GM20000 (cell line): ENCODE measurements at places on chromosomes 6 and 20.

GRCh38 chr20:437787-438486 is 24.4 kb downstream of the TBC1D20 start:
- no peak for DNase-seq

DNA sequence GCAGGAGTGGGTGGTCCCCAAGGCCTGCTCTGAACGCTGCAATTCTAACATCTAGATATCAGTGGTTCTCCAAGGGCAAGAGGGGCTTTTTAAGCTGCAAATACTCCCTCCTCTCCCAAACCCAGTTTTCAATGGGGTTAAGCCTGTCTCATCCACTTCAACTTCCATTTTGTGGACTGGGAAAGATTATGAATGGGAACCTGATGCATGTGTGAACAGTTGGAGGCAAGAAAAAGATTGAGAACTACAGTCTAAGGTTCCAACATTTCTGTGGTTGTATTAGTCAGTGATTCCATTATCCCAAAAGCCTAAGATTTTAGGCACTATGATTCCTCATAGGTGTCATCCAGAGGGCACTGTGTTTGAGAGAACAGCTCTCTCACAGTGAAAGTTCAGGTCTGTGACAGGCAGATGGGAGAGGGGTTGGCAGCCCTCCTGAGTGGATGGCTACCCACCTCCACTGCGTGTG is 53.7 kb downstream of the HNF4A start:
- no peak for DNase-seq

- DNase-seq: no peak
Measured at GRCh38 chr6:71289039-71289801, 609 bp downstream of the OGFRL1 start.

DNA sequence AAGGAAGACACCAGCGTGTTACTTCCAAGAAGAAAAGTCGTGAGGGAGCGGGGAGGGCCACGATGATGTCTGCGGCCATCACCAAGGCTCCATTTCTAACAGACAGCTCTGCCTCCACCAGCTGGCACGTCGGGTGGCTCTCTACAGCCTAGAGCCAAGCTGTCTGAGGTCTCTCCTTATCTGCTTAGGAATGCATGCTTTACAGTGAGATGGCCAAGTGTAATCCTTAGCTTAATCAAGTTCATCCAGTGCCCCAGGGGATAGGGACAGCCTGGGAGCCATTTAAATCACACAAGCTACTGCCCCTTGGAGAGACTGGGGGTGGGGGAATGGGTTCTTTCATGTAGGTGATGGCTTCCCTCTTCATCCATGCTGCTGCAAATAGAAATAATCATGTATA is 213.8 kb upstream of the CST7 start:
- no peak for DNase-seq

DNA sequence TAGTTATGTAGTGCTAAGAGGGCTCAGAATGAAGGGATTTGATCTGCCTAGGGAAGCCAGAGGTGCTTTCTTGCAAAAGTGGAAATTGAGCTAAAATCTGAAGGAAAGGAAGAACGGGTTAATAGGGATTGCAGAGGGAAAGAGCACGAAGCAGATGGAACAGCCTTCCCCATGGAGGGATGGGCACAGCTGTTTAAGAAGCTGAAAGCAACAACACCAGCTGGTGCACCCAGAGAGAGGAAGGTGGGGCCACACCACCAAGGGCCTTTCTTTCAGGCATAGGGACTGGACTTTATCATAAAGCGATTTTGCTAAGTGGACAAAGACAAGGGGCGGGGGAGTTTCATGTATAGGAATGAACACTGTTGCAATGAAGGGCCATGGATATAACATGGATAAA is 65.8 kb upstream of the SNRPB2 start:
- no peak for DNase-seq

DNA sequence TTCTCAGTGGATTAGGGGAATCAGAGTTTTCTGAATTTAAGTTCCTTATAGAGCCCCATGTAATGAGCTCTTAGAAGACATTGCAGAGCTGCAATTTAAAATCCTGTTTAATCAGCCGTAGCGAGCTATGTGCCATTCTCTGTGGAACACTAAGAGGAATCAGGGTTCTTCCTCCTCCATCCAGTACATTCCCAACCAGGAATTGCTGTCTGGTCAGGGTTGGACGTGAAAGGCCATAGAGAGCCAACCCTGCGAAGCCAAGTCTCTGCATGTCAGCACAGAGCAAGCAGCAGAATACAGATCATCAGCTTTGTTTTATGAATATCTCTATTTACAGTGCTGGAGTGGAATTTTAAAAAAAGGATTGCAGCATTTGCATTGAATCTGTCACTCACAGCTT is 366.0 kb downstream of the LAMA2 start:
- DNase-seq: no peak

- no peak for DNase-seq
Measured at GRCh38 chr6:45835721-45836437, 179.8 kb downstream of the CLIC5 start.

DNA sequence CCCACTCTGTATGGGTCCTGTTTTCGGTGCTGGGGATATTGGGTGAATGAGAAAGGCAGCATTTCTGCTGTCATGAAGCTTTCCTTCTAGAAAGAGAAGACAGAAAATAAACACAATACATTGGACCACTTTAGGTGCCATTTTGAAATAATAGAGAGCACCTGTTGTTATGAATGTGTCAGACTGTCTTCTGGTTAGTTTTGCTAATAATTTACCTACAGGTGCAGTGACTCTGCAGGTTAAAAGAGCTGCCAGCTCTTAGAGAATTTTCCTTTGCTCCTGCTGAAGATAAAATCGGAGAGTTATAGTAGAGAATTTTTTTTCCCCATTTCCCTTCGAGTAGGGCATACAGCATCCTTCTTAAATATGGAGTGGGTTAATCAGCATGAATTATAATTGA is 21.9 kb upstream of the GCLC start:
- no peak for DNase-seq

DNA sequence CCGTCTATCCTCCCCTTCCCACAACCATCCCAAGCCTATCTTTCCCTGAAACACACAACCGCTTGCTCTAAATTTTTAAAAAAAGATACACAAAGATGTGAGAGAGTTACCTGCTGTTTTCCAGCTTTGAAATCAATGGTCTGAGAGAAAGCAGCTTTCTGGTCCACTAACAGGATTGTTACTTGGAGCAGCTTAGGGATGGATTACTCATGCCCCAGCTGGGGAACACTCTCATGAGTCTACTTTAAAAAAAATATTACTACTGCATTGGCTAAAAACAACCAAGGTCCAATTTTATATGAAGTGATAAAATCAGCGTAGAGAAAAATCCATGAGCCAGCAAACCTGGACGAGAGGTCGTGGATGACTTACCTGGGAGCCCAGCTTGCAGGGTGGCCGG is 29.6 kb upstream of the FOXC1 start:
- DNase-seq: no peak

DNA sequence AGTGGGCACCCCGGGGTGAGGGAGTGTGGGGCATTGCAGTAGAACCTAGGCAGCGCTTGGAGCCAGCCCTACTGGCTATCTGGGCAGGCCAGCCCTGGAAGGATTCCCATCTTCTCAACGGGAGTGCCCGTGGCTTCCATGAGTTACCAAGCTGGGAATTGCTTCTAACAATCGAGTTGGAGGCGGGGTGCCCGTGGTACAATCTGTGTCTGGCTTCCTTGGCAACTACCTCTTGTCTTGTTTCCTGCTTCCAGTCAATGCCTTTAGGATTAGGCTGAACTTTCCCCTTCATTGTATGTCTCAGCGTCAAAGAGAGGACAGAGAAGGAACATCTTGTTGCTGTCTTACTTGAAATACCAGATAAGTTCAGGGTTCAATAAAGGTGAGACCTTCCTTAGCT is 33.3 kb downstream of the PPP1R14C start:
- no peak for DNase-seq

- no peak for DNase-seq
Measured at GRCh38 chr6:31193206-31193605, 22.7 kb upstream of the POU5F1 start.

- DNase-seq: no peak
Measured at GRCh38 chr20:37764333-37764935, 70.6 kb downstream of the CTNNBL1 start.

GRCh38 chr6:44650495-44650894 is 263.0 kb downstream of the CDC5L start:
- DNase-seq: no peak

GRCh38 chr20:11965602-11966001 is 47.9 kb downstream of the BTBD3 start:
- no peak for DNase-seq

GRCh38 chr6:32799168-32799567 is 17.6 kb downstream of the HLA-DOB start:
- DNase-seq: no peak

- no peak for DNase-seq
Measured at GRCh38 chr6:43716099-43716498, 28.5 kb upstream of the MRPS18A start.

DNA sequence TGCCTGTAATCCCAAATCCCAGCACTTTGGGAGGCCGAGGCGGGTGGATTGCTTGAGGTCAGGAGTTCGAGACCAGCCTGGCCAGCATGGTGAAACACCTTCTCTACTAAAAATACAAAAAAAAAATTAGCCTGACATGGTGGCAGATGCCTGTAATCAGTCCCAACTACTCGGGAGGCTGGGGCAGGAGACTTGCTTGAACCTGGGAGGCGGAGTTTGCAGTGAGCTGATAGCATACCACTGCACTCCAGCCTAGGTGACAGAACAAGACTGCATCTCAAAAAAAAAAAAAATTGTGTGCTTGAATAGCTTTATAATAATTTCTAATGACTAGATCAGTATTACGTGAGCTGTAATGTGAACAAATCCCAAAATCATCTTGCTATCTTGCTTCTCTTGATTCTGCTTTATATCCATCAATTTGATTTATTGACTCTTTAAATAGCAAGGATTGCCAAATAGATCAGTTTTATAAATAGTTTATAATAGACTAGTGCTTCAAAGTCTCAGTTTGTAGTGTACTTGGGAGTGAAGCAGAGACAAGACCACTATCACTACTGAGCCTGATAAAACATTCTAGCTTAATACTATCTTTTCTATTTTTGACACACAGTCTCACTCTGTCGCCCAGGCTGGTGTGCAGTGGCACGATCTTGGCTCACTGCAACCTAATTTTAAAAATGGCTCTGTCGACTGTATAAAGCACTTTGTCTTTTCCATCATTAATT is 7.1 kb downstream of the AMD1 start:
- DNase-seq: no peak

DNA sequence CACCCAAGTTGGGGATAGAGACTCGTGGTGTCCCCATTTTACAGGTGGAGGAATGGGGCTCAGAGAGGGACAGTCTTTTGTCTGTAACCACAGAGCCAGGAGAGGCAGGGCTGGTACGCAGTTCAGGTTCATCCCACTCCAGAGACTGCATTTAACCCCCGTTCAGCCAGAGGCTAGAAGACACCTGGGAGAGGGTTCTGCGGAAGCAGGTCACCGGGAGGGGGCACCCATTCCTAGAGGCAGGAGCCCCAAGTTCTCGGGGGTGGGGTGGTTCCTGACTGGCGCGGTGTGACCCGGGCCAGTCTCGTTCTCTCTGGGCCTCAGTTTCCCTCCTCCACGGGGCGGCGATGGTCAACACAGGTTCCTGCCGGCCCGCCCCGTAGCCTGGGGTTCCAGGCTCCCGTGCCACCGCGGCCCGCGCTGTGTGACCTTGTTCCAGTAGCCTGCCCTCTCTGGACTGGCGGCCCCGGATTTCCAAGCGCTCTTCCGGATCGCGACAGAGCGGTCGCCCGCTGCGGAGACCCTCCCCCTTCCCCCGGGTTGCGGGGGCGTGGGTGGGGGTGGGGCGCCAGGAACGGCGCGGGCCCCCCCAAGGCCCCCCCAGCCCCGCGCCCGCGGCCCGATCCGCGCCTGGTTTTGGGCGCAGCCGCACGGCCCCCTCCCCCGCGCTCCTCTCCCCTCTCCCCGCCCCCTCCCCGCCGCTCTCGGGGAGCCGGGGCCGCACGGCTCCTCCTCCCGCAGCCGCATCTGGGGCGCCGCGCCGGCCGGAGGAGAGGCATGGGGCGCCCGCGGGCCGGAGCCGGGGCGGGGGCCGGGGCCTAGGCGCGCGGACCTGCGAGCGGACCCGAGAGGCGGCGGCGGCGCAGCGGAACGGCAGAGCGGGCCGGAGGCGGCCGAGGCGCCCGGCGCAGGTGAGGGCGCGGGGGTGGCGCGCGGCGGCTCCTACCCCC is at the start of gene DLGAP4:
Gene DLGAP4 (plus strand): TSS at position 738 of the 950 bp plus-strand sequence. CDS start 125,379 bp downstream, outside the sequence.
- no peak for DNase-seq

DNA sequence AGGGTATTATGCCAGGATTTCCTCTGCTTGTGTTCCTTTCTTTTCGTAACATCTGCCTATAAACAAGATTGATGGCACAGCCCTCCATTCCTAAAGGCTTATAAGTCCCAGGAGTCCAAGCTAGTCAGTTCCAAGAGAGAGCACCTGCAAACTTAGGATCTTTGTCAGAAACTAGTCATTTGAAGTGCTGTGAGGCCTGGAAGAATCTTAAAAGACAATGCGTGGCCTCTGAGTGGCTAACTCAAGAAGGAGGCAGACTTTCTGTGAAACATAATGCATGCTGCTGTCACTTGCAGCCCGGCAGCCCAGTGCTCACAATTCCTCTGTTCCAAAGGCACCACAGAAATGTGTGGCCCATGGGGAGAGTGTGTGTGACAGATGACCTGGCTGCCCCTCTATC is 135.0 kb upstream of the SUPT3H start:
- DNase-seq: no peak
